ENCODE measurements at places on chromosomes 11 and 22.

DNA sequence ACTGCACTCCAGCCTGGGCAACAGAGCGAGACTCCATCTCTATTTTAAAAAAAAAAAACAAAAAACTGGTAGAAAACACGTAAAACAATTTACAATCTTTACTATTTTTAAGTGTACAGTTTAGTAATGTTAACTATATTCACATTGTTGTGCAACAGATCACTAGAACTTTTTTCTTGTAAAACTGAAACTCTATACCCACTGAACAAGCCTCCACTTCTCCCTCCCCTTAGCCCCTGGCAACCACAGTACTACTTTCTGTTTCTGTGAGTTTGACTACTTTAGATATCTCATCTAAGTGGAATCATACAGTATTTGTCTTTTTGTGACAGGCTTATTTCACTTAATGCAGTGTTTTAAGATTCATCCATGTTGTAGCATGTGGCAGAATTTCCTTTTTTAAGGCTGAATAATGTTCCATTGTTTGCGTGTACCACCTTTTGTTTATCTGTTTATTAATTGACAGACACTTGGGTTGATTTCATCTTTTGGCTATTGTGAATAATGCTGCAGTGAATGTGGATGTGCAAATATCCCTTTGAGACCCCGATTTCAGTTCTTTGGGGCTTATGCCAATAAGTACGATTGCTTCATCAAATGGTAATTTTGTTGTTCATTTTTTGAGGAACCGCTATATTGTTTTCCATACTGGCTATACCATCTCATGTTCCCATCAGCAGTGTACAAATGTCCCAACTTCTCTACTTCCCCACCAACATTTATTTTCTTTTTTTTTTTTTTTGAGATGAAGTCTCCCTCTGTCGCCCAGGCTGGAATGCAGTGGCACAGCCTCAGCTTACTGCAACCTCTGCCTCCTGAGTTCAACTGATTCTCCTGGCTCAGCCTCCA, 11.0 kb downstream of the DDB2 start:
- no peak for DNase-seq

DNA sequence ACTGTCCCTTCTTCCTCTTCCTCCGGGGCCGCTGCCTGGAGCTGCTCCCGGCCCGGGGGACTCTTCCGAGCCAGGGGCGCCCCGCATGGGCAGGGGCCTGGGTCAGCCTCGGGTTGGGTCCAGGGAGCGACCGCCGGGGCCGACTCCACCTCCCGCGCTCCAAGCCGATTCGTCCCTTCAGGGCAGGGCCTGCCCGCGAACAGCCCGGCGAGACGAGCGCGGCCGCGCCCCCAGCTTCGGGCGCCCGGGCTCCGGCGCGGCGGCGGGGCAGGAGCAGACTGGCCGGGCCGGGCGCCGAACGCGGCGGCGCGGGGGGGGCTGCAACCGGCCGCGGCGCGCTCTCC, at the start of gene LARGE1:
Gene LARGE1 (minus strand): TSS at position 280 of the 344 bp plus-strand sequence.
- DNase-seq, result peak; percentile 6

- no peak for DNase-seq
These were observed 378.8 kb downstream of the ETS1 start for GRCh38 chr11:128208329-128209137.

- no peak for DNase-seq
These were observed 48.8 kb downstream of the PACS1 start for GRCh38 chr11:66118847-66119246.

GRCh38 chr11:43515090-43515489, 156.4 kb downstream of the TTC17 start:
- peak; percentile 11 for DNase-seq

- no peak for DNase-seq
These were observed 43.1 kb downstream of the BUD13 start for GRCh38 chr11:116729501-116730240.

- DNase-seq, result peak; percentile 99
These were observed 200.9 kb downstream of the MYO18B start for GRCh38 chr22:25942856-25943411.

- no peak for DNase-seq
These were observed 45.4 kb upstream of the GLYAT start for GRCh38 chr11:58776891-58777710.

GRCh38 chr11:92967867-92968266, 1.6 kb upstream of the MTNR1B start:
- no peak for DNase-seq
